NCI-H446 (cell line): ENCODE measurements at places on chromosomes 12 and 14.
A peak's percentile ranks its signal among the peaks of the same experiment; 100 is the strongest.

DNA sequence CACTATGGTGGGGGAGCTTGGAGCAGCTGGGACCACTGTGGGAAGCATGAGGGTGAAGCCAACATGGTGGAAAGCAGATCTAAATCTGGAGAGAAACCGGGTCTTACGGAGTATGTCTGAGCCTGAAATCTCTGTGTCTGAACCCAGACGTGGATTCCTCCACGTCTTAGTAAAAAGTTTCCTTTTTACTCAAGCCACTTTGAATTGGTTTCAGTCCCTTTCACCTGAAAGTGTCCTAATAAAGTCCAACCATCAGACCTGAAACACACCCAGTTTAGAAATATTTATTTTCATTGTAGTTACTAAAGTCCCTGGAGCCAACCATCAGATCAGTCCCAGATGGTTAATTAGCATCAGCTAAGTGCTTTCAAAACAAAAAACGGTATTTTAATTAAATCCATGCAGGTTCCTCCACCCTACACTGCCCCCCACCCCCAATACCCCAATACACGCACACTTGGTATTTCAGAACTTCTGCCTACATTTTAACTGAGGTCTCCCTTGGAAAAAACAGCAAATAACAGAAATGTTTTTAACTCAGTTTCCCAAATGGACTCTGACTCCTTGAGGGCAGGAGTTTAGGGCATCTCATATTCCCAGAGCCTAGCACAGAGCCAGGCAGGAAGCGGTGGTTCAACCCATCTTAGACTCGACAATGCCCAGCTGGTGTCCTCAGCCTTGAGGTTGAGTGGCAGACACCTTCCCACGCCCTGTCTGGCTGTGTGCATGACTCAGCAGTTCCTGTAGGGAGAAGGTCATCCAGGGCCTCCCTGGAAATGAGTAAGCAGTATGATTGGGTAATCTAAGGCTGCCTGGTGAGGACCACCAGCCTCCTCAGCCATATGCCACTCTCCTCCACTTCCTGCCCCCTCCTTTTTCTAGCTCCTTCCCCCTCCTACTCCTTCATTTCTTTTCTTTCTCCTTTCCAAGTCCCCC is 175.8 kb downstream of the TTC8 start:
- peak; percentile 66 for DNase-seq

DNA sequence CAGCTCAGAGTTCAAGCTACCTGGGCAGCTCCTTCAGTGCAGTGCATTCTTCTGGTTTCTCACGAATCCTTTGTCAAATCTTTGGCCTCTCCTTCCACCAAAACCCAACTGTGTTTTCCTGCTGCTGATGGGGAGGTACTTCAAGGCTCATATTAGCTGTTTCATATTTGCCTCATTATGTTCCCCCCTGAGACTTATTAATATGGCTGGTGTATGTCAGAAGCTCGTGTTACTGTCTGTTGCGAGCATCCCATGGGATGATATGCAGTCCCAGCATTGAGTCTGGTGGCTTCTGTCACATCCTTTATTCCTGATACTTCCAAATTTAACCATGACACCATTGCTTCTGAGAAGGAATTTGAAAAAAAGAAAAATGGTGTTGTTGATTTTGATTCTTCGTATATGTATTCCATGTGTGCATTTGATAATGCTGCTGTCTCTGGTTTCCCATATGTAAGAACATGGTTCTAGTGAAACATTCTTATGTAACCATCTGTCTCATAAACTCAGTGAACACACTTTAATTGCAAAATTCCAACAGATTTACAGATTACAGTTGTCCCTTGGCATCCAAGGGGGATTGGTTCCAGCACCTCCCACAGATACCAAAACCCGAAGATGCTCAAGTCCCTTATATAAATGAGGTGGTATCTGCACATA is 149.1 kb downstream of the KICS2 start:
- DNase-seq = no peak

DNA sequence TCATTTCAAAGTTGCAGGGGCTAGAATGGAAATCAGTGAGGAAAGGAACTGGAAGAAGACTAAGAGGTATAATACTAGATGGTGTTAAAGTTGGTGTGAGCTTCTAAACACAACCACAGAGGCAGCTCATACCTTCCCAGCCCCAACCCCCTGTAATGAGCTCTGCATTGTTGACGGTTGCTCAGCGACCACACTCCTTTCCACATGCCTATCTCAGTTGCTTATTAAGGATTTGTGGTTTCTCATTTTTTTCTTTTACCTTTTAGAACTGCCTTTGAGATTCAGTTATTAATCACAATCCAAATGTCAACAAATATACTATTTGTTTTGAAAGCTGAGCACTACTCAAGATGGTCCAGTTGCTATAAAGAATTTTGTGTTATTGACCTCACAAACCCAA is 62.1 kb upstream of the KIF21A start:
- no peak for DNase-seq

- peak; percentile 89 for DNase-seq
These were observed 56.0 kb upstream of the HECTD1 start for GRCh38 chr14:31263485-31264133.

- DNase-seq = no peak
These were observed 125.6 kb upstream of the FGD4 start for GRCh38 chr12:32273712-32274111.

GRCh38 chr14:53814392-53814791 is 142.2 kb downstream of the BMP4 start:
- no peak for DNase-seq

DNA sequence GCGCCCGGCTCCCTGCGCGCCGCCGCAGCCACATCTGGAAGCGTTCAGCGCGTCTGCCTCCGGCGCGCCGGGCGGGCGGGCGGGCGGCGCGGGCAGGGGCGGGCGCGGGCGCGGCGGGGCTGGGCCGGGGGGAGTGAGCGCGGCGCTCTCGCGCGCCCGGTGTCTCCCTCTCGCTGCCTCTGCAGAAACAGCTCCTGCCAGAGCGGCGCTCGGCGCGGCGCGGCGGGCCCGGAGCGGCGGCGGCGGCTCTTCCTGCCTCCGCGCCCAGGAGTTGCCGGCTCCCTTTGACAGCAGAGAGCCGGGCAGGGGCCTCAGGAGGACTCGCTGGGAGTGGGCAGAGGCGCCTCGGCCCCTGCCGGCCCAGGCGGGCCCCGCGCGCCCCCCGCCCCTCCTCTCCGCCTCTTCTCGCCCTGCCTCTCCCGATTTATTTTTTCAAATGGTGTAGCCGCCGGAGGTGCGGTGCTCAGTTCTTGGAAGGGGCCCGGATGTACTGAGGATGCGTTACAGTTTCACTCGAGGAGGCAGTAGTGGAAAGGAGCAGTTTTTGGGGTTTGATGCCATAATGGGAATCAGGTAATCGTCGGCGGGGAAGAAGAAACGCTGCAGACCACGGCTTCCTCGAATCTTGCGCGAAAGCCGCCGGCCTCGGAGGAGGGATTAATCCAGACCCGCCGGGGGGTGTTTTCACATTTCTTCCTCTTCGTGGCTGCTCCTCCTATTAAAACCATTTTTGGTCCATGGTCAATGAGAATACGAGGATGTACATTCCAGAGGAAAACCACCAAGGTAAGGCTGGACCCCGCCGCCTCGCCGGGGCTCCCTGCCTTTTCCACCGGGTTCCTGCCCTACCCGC is at the start of gene CACNA1C:
CACNA1C (plus strand) TSS at position 162 of the 853 bp plus-strand sequence; CDS start at position 738, 576 bp downstream.
- peak; percentile 29 for DNase-seq

GRCh38 chr14:104689881-104690711 is 678 bp downstream of the INF2 start:
- no peak for DNase-seq

GRCh38 chr14:49942090-49942489 is 49.2 kb downstream of the ARF6 start:
- DNase-seq = peak; percentile 16

GRCh38 chr14:64946310-64947045 is 3.9 kb upstream of the GPX2 start:
- no peak for DNase-seq

- no peak for DNase-seq
These were observed 6.5 kb downstream of the NOC4L start for GRCh38 chr12:132150780-132151144.

DNA sequence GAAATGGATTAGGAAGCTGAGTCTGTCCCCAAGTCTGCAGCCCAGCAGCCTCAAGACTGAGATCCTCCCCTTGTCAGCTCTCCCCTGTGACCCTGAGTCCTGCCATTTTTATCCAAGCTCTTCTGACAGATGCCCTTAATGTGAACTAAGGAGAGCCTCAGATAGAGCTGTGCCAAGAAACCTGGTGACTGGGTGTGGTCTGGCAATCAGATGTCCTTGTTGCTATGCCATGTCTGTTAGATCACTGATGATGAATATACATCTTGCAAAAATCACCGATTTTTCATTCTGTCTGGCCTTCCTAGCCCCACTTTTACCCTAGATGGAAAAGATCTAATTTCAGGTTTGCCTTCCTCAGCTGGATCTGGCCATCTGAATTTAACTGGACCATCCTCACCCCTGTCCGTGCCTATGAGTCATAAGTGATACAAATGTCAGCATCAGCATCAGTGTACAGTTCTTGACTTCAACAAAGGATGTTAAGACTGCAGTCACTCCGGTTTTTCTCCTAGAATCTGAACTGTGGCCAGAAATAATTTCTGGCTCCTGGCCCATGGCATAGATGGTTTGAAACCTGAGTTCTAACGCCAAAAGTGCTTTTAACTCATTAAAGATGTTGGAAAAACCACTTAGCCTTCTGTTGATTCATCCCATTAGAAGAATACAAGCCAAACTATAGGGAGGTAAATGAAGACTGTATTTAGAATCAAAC is 61.2 kb upstream of the GRIP1 start:
- peak; percentile 85 for DNase-seq

GRCh38 chr12:50242751-50243191 is 40.5 kb downstream of the LIMA1 start:
- no peak for DNase-seq

GRCh38 chr14:58066115-58066514 is 85.9 kb downstream of the ARMH4 start:
- DNase-seq = no peak

GRCh38 chr14:102095871-102096568 is 9.2 kb upstream of the HSP90AA1 start:
- no peak for DNase-seq
